Upper lobe of right lung (tissue), 1 donor: ENCODE measurements at places on chromosomes 4 and X. TPM values are rescaled to one million over a fixed set of nuclear protein-coding genes. Genes with fewer than 3 reads are reported as not detected.

DNA sequence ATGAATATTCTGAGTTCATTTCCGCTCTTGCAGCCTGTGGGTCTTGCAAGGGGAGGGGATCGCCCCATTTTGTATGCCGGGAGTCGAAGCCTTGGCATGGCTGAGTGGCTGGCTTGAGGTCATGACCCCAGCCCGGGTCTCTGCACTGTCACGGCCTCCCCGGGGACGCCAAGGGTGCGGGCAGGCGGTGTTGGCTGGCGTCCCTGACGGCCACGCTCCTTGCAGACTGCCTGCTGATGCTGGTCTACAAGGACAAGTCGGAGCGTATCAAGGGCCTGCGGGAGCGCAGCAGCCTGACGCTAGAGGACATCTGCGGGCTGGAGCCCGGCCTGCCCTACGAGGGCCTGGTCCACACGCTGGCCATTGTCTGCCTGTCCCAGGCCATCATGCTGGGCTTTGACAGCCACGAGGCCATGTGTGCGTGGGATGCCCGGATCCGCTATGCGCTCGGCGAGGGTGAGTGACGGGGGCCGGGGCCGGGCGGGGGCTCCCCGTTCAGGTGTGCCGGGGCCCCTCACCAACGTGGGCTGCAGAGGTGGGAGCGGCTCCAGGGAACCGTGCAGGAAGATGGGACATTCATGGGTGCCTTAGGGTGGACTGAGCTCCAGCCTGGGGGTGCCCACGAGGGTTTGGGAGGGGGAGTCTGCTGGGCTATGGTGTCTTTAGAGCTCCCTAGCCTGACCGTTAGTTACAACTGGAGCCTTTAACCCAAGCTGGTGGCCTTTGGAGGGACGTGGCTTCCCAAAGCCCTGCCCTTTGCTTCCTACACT, 10.3 kb downstream of the DOK7 start:
- no peak for DNase-seq

GRCh38 chrX:40095583-40096394, 2.0 kb downstream of the BCOR start:
- DNase-seq: peak; percentile 76

GRCh38 chr4:76366737-76367136, 54.2 kb downstream of the CCDC158 start:
- DNase-seq: no peak

BMPR1B gene
- total RNA-seq: 3.0 TPM

- DNase-seq: no peak
These were observed 242.4 kb downstream of the TMA16 start for GRCh38 chr4:163736876-163737275.

STIM2 gene
- total RNA-seq: 36.7 TPM

MAP9 gene
- total RNA-seq: 16.2 TPM

GRCh38 chr4:98508829-98509598, 149.4 kb downstream of the TSPAN5 start:
- DNase-seq: no peak

DNA sequence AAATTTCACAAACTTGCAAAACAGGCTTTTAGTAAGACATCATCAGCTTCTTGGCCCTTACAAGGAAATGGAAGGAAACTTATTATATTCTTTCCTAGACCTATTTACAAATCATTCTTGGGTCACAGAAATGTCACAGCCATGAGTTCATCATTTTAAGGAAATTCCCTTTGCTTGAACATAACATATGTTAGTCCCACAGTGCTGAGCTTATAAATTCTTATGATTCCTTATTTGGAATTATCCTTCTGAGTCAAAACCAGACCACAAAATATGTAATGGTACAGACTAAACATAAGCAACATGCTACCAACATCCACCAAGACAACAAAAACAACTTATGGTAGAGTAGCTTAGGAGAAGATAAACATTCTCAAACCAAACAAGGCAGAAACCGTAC, 236.9 kb upstream of the CTSO start:
- no peak for DNase-seq
